ENCODE measurements at places on chromosomes 1 and 21.
A peak's percentile ranks its signal among the peaks of the same experiment; 100 is the strongest.

- DNase-seq: no peak
- no peak overlapping the region for H3K4me3 ChIP-seq
- H3K4me1 ChIP-seq: no peaks in the 10 kb centered on the region
These were observed 105.8 kb downstream of the ADARB1 start for GRCh38 chr21:45180246-45180599.

GRCh38 chr1:35640380-35641232 is 720 bp downstream of the PSMB2 start:
- no peak for DNase-seq
- H3K27me3 ChIP-seq: peaks cover 21% of the 10 kb centered on the region
- H3K4me3 ChIP-seq: peak overlapping the region; percentile 99

GRCh38 chr1:182599339-182599738 is 4.8 kb downstream of the RGS16 start:
- no peak overlapping the region for H3K4me3 ChIP-seq
- peaks cover 12% of the 10 kb centered on the region for H3K27me3 ChIP-seq
- peaks cover 2% of the 10 kb centered on the region for H3K4me1 ChIP-seq
- H3K36me3 ChIP-seq: peaks cover 2% of the 10 kb centered on the region
- no peak overlapping the region for H3K27ac ChIP-seq
- DNase-seq: peak; percentile 27

- peaks cover 10% of the 10 kb centered on the region for H3K4me1 ChIP-seq
- H3K4me3 ChIP-seq: peak overlapping the region; percentile 43
- no peaks in the 10 kb centered on the region for H3K36me3 ChIP-seq
- H3K27me3 ChIP-seq: peaks cover 45% of the 10 kb centered on the region
- peak; percentile 63 for DNase-seq
These were observed 48.5 kb upstream of the ACOT11 start for GRCh38 chr1:54499360-54500106.

Data from activated CD4-positive, alpha-beta T cell treated with anti-CD3 and anti-CD28 coated beads, Interleukin-2, amount 10 ng/mL, durations not matched to agents 7 days and 5 days (primary cell).